ENCODE measurements at places on chromosomes 16 and 17. TPM values are rescaled to one million over a fixed set of nuclear protein-coding genes. Genes with fewer than 3 reads are reported as not detected.

DPEP2 gene
- total RNA-seq, result 3.9 TPM

- no peak for DNase-seq
Observed at GRCh38 chr17:78723001-78723796, 58.9 kb downstream of the CYTH1 start.

GRCh38 chr17:64920026-64920418 lies 744 bp upstream of the LRRC37A3 start:
- no peak for DNase-seq

TGFB1I1 gene
- total RNA-seq, result 1.1 TPM

GRCh38 chr17:78360371-78361224 lies 721 bp upstream of the SOCS3 start:
- peak; percentile 96 for DNase-seq

GRCh38 chr16:3254309-3254708 lies 2.1 kb downstream of the MEFV start:
- no peak for DNase-seq

- DNase-seq, result no peak
Observed at GRCh38 chr16:17366299-17366961, 104.3 kb downstream of the XYLT1 start.

DNA sequence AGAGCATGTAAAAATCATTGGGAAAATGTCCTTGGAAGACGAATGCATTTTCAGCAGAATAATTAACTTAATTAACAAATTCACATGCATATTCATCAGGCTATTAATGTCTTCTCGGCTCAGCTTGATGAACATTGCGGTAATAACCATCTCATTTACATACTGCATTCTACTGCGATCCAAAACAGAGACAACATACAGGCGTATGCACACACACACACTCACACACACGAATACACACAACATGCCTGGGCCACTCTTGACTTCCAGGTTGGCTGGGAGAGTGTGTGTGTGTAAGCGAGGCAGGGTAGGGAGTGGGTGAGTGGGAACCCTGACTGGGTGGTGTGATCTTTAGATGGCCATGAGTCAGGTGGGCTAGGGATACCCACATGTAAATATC lies 44.7 kb downstream of the NEUROD2 start:
- no peak for DNase-seq

MILR1 gene
- not detected for total RNA-seq

RNF112 gene
- total RNA-seq, result 0.97 TPM

DNA sequence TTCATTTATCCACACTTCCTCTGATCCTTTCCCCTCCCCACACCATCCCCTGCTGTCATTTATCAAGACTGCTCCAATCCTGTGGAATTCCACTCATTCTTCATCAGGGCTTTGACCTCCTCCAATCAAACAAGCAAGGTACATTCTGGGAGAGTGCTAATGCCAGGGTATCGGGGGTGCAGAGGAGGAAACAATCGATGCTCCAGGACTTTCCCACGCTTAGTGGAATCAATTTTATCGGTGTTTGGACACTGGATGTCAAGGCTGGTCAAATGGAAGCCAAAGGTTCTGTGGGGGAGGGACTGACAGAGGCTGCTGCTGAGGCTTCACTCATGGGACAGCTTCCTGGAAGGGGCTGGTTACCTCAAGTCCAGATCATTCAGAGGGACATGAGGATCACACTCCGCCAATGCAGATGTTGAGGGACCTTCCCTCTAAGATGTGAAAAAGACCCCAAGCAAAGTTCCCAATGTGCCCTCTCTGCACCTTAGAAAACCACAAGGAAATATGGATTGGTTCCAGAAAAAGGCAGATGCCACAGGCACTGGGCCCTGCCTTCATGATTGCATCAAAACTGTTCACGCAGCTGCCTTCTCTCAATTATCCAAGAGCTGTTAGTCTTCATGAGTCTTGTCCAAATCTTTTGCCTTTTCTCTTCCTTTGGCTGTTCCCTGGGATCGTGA lies 44.7 kb upstream of the SOX9 start:
- DNase-seq, result no peak

DNA sequence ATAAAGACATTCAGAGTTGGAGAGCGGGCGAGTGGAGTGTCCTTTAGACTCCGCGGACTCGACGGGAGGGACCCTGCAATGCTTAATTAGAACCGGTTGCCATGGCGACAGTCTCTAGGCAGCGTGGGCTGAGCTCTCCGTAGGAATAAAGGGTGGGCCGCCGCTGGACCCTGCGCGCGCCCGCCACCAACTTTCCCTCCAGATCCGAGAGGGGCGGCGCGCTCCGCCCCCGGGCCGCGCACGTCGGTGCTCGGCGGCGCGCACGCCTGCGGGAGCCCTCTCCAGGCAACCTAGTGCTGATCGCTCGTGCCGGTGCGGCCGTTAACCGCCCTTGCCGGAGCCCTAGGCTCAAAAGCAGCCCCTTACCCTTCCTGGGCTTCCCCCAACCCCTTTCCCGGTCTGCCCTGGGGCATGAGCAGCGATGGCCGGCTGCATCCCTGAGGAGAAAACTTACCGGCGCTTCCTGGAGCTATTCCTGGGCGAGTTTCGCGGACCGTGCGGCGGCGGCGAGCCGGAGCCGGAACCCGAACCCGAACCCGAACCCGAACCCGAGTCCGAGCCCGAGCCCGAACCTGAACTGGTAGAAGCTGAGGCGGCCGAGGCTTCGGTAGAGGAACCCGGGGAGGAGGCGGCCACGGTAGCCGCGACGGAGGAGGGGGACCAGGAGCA lies at the start of gene PPM1E:
TSS of gene PPM1E (plus strand) at position 278 of the 669 bp plus-strand sequence.
- peak; percentile 59 for DNase-seq

KRT28 gene
- not detected for total RNA-seq

DNA sequence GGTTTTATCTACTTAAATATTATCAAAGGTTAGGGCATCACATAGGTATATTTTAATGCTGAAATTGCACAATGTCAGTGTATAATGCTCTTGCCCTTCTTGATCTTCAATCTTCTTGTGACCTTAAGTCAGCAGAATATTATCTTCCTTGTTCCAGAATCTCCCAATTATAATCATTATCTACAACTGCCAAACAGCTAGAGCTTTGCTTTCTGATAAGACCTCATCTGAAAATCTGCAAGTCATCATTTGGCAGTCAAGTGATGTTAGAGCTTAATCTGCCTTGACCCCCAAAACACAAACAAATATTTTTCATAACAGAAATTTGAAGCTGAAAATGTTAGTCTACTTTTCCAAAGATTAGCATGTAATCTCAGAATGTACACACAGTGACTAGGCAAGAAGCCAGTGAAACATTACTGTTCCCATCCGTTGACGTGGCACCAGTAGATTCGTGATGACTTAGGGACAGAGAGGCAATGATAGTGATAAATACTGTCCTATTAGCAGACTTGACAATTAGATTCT lies 19.8 kb downstream of the REXO5 start:
- no peak for DNase-seq

GRCh38 chr17:66665194-66665593 lies 169.7 kb upstream of the CACNG5 start:
- DNase-seq, result no peak

KRTAP3-2 gene
- not detected for total RNA-seq

DNA sequence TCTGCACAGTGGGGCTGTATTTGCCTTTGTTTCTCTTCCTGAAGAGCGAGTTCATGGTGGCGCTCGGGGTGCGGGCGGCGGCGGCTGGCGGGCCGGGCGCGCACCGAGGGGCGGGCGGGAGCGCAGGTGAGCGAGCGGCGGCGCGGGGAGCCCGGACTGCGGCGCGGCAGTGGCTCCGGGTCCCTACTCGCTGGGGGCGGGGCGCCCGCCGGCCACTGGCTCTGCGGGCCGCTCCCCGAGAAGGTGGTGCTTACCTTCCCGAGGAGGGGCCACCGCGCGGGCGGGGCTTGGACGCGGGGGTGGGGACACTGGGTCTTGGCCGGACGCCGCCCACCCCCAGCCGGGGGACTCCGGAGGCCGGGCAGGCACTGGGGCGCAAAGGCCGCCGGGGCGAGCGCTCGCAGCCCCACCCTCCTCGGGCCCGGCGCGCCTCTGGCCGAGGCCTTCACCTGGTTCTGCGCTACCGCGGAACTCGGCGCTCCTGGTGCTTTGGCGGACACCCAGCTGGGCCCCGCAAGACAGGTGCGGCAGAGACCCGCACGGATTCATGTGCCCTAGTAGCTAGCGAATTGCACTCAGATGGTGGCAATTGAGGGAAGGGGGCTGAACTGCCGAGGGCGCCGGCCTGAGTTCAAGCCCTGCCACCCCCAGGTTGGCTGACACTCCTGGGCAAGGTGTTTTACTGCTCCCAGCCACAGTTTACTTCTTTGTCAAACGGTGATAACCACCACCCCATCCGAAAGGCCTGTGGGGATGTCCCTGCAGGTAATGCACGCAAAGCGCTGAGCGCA lies at the start of gene PPL:
TSS of gene PPL (minus strand) at position 158 of the 791 bp plus-strand sequence. CDS start at position 55, 103 bp downstream.
- DNase-seq, result peak; percentile 43

GRCh38 chr17:16931318-16932060 lies 40.4 kb downstream of the TNFRSF13B start:
- no peak for DNase-seq

MT1M gene
- not detected for total RNA-seq

GRCh38 chr16:87295259-87295658 lies 21.9 kb downstream of the C16orf95 start:
- DNase-seq, result no peak

GRCh38 chr16:642189-643049 lies 791 bp downstream of the MCRIP2 start:
- peak; percentile 49 for DNase-seq

OR2C1 gene
- total RNA-seq, result not detected

GRCh38 chr17:57256708-57257112 lies 387 bp downstream of the MSI2 start:
- DNase-seq, result peak; percentile 58

DNA sequence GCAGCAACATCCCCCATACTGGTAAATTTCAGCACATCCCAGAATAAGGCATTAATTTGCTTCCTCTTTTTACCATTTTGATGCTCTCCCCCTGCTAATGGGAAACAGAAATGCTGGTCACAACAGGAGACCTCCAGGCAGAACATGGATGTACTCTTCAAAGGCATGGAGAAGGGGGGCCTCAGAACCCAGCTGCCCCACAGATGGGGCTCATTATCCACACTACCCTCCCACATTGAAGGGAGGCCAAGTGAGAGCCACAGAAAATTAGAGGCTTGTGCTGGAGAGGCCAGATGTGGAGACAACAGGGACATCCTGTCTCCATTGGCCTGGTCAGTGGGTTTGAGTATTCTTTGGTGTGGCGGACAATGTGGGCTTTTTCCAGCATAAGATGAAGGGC lies 150.1 kb upstream of the CDH11 start:
- no peak for DNase-seq

- DNase-seq, result no peak
Observed at GRCh38 chr17:81117672-81118198, 47.6 kb upstream of the PVALEF start.

DNA sequence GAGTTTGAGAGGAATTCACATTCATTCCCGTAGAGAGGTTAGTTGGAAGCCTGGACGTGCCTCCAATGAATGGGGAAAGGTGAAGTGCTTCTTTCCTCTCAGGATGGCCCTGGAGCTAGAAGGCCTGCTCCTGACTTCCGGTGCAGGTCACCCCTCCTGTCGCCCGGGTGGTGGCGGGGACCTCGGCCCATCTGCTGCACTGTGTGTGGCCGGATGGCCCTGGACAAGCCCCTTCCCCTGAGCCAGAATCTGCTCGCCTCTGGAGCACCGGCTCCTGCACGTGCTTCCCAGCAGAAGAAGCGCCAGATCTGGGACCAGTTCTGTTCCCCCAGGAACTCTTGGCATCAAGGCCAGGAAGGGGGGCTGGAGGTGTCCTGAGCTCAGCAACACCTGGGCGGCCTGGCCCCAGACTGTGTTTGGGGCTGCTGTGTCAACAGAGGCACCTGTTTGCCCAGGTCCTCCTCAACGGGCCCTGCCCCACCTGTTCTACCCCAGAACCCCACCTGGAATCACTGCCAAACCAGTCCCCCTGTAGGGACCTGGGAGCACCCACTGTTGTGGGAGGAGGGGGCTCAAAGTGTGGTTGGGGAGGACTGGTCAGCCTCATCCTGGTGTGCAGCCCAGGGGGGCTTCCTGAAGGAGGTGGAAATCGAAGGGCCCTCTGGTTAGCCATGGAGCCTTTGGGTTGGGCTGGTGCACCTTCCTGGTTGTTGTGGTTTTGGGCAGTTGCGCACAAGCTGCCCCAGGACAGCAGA lies 5.1 kb upstream of the PERCC1 start:
- no peak for DNase-seq

DNA sequence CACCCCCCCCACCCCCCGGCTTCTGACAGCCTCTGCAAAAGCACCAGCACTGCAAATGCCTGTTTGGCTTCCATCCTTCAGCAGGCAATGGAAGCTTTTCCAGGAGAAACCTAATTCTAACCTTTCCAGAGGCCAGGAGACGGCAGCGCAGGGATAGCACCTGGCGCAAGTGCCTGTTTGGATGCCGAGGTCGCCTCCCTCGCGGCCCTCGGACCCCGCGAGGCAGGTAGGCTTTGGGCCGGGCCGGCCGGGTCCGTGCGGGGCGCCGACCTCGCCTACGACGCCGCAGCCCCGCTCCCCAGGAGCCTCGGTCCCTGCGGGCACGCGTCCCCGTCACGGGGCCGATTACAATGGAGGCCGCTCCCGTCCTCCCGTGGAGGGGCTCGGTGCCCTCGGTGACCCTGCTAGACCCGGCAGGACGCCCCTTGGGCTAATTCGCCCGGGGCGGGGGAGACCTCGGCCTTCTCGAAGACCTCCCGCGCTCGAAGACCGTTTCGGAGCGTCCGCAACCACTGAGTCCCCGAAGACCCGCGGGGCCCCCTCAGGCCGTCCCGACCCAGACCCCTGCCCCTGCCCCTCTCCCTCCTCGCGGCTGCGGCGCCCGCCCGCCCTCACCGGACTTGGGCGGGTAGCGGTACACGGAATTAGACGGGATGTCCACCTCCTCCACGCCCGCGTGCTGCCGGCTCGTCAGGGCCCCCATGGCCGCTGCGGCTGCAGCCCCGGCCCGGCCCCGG lies 587 bp downstream of the RNF157 start:
- no peak for DNase-seq
